ENCODE measurements at places on chromosomes 5 and 9. TPM values are rescaled to one million over a fixed set of nuclear protein-coding genes. Genes with fewer than 3 reads are reported as not detected.
A peak's percentile ranks its signal among the peaks of the same experiment; 100 is the strongest.

GRCh38 chr9:14325147-14325546 is 11.2 kb upstream of the NFIB start:
- DNase-seq, result no peak

The C9 gene
- total RNA-seq, result 0.82 TPM

DNA sequence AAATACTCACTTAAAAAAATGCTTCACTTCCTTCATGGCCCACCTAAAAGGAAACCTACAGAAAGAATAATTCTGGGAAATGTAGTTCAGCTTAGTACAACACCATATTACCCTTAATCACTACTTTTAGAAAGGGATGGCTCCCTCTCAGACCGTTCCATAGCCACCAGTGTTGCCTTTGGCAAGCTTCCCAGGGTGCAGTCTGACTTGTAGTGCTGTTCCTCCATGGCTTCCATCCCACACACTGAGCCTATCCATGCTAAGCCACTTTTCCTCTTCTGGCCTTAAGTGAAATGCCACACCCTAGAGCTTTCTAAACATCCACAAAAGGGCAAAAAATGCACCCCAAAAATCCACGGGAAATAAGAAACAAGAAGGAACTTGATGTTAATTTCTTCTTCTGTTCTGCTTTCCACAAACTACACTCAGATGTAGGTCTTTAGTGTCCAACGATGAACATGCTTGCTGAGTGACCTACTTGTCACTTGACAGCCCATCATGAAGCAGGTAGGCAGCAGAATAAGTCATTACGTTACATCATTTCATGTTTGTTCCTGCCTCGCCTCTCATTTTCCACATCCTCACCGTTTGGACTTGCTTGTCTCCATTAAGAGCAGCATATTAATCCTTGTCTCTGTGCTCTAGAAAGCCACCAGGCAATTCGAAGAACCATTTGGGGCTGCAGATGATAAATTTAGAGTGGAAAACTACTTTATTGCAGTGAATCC is 391.1 kb upstream of the GRAMD2B start:
- no peak for DNase-seq

The IL12B gene
- not detected for total RNA-seq

GRCh38 chr9:98866435-98867102 is 59.1 kb downstream of the GALNT12 start:
- no peak for DNase-seq

The PCDHB13 gene
- 3.3 TPM for total RNA-seq

DNA sequence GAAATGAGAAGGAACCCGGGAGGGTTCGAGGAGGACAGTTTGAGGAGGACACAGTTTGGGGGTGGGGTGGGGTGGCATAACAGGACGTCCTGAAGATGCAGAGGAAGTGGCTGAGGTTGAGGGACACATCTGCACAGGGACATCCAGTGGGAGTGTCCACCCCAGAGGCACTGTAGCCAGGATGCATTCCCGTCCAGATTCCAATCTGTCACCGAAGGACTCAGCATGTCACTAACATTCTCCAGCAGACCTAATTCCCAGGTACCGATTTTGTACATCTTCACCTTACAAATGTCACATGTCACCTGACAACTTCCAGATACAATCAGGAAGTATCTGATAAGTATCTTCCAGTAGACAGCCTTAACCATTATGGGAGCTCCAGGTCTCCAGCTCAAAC is 42.6 kb downstream of the EPB41L4B start:
- DNase-seq, result no peak

DNA sequence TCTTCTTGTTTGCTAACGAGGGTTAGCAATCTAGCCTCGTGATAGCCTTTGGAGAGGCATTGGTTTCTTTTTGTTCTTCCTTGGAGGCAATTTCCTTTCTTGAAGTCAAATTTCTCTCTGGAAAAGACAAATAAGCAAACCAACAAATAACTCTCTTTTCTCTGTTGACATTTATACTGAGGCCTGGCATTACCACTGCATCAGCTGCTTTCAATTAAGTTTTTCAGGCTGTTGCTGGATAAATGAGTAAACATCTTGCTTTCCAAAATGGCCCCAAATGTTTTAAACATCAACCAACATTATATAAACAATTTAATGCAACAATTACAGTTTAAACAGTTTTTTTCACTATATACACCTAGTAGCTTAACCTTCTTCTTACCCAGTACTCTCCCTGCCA is 264.4 kb downstream of the HTR1A start:
- no peak for DNase-seq

- DNase-seq, result no peak
Observed at GRCh38 chr5:90882448-90882847, 323.9 kb downstream of the ADGRV1 start.

DNA sequence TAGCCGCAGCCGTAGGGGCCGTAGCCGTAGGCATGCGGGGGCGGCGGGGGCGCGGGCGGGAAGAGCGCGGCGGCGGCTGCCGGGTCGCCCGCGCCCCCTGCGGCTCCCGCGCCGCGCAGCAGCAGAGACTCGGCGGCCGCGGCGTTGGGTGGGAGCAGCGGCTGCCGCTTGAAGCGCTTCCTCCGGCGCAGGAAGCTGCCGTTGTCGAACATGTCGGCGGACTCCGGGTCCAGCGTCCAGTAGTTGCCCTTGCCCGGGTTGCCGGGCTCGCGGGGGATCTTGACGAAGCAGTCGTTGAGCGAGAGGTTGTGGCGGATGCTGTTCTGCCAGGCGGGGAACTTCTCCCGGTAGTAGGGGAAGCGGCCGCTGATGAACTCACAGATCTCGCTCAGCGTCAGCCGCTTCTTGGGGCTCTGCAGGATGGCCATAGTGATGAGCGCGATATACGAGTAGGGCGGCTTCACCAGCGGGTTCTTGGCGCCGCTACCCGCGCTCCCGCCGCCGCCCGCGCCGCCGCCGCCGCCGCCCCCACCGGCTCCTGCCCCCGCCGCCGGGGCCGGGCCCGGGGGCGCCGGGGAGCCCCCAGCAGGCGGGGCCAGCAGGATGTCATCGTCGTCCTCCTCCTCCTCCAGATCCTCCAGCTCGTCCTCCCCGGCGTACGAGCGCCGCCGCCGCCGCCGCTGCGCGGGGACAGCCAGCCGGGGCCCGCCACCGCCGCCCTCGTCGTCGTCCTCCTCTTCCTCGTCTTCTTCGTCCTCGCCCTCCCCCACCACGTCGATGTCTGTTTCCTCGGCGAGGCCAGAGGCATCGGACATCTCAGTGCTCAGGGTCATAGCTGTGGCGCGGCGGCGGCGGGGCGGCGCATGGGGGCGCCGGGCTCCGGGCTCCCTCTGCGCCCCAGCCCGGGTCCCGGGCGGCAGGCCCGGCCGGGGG is 781 bp downstream of the FOXD1 start:
- DNase-seq, result peak; percentile 70

DNA sequence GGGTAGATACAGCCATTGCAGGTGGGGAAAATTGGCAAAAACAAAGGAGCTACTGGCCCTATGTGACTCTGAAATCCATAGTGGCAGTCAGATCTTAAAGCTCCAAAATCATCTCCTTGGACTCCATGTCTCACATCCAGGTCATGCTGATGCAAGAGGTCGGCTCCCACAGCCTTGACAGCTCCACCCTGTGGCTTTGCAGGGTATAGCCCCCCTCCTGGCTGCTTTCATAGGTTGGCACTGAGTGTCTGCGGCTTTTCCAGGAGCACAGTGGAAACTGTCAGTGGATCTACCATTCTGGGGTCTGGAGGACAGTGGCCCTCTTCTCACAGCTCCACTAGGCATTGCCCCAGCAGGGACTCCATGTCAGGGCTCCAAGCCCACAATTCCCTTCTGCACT is 1190.1 kb downstream of the CDH12 start:
- DNase-seq, result no peak

DNA sequence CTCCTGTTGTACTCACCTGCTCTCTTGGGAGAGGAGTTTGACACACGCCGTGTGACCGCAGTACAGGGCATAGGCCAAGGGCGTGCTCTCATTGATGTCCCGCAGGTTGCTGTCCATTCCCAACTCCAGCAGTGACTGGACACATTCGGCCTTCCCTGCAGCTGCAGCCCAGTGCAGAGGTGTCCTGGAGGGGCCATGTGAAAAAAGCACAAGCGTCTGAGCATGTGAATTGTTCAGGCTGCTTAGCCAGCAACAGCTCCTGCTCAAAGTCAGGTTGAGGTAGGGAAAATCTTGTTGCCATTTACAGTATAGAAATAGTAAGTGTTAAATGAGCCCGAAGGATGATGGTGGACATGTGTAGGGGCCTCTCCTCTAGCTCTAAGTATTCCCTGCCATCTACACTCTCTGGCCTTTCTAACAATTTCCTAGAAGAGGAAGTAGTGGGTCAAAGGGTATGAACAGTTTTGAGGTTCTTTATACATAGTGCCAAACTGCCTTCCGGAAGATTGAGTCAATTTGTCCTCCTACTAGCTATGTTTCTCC is 116.5 kb downstream of the ANKRD55 start:
- DNase-seq, result no peak

The SLIT3 gene
- 8.5 TPM for total RNA-seq

- no peak for DNase-seq
Observed at GRCh38 chr9:132982458-132982857, 4.0 kb downstream of the GFI1B start.

The CBY3 gene
- total RNA-seq, result not detected

The PPP2R2B gene
- 2.1 TPM for total RNA-seq

- DNase-seq, result peak; percentile 40
Observed at GRCh38 chr5:154446195-154447088, 645 bp downstream of the SAP30L start.

- no peak for DNase-seq
Observed at GRCh38 chr9:8673830-8674229, 874.3 kb upstream of the DMAC1 start.

The DROSHA gene
- 19.6 TPM for total RNA-seq

The CCL27 gene
- total RNA-seq, result not detected

- DNase-seq, result no peak
Observed at GRCh38 chr5:124745928-124746915, at the start of gene ZNF608. TSS of gene ZNF608 (minus strand) at chr5:124746639. CDS start at chr5:124744989, 1,650 bp downstream.

The EIF4E1B gene
- total RNA-seq, result not detected

The STK32A gene
- 4.0 TPM for total RNA-seq

DNA sequence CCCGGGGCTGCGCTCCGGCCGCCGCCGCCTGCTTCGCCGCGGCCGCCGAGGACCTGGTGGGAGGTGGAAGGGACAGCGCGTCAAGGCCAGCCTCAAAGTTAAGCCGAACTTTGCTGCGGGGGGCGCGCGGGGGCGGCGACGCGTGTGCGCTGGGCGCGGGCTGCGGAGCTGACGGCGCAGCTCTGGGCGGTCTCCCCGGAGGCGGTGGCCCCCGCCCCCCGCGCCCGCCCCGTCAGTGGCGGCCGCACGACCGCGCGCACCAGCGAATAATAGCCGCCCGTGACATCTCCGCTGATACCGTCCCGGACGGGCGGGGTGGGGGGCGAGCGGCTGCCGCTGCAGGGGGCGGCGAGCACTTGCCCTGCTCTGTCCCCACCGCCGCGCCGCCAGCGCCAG is 579 bp upstream of the FAM78A start:
- no peak for DNase-seq

DNA sequence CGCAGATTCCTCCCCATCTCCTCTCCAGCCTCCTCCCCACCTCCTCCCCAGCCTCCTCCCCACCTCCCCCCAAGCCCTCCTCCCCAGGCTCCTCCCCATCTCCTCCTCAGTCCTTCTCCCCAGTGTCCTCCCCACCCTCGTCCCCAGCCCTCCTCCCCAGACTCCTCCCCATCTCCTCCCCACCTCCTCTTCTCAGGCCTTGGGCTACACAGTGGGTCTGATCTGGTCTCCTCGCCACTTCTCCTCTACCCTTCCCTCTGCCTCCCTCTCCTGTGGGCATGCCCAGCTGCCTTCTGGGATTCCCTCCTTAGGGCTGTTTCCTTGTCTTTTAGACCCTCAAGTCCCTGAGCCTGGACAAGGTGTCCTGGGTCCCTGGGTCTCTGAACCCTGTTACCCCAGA is 28.3 kb downstream of the CXXC5 start:
- no peak for DNase-seq

The CTSV gene
- 0.79 TPM for total RNA-seq

The SET gene
- total RNA-seq, result 162 TPM

- DNase-seq, result no peak
Observed at GRCh38 chr5:118891252-118891651, 97.1 kb downstream of the DTWD2 start.

The PRR16 gene
- total RNA-seq, result 0.55 TPM

The CDKN2B gene
- 0.59 TPM for total RNA-seq

GRCh38 chr9:114827641-114828302 is 21.9 kb upstream of the TNFSF15 start:
- no peak for DNase-seq

GRCh38 chr9:127163409-127163808 is 41.0 kb upstream of the ANGPTL2 start:
- DNase-seq, result no peak

The ZNF169 gene
- 3.0 TPM for total RNA-seq

The GLDC gene
- 0.47 TPM for total RNA-seq

- DNase-seq, result no peak
Observed at GRCh38 chr5:66356011-66356565, 212.0 kb downstream of the SREK1 start.

- DNase-seq, result no peak
Observed at GRCh38 chr5:62322484-62322883, 16.5 kb downstream of the KIF2A start.

The TEK gene
- total RNA-seq, result 1.6 TPM
